ENCODE measurements at places on chromosomes 1 and 21.

DNA sequence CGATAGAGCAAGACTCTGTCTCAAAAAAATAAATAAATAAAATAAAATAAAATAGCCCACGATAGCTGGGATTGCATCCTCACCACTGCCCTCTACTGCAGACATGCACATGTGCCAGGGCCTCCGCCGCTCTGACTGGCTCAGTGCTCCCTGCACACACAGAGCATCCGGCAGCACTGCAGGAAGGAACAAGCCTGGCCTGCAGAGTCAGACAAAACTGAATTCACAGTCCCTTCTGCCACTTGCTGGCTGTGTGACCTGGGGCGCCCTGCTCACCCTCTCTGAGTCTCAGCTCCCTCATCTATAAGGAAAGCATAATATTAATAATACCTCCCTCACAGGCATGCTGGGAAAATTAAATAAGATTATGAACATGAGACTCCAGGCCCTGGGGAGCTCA lies 35.4 kb downstream of the CSMD2 start:
- no peak for DNase-seq

DNA sequence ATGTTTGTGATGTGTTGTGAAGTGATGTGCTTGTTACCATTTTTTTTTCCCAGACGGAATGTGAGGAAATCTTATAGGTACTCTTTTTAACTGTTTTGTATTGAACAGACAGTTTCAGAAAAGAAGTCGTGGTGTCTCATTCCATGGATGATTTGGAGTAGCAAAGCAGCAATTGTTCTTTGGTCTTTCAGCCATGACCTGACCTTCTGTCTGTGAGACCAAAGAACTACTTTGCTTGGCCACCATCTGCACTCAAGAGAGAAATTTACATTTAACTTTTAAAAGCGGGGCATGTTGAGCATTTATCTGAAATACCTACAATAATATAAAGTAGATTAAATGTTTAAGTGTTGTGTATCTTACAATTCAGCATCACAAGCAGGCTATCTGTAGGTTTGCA lies 90.2 kb downstream of the SDCCAG8 start:
- no peak for DNase-seq

DNA sequence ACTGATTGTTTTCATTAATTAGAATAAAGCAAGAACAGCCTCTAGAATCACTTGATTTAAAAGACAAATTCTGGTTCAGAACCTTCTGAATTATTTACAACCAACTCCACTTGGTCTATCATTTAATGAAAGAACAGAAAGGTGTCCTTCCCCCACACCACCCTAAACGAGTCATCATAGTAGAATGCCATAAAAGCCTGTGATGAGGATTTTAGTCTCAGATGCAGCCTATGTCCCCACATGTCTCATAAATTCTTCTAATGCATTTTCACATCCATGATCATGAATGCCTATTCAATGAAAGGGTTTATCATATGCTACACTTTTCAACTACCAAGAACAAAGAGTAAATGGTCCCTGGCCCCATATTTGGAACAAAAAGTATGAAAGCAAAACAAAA lies 508.1 kb downstream of the DPYD start:
- no peak for DNase-seq

DNA sequence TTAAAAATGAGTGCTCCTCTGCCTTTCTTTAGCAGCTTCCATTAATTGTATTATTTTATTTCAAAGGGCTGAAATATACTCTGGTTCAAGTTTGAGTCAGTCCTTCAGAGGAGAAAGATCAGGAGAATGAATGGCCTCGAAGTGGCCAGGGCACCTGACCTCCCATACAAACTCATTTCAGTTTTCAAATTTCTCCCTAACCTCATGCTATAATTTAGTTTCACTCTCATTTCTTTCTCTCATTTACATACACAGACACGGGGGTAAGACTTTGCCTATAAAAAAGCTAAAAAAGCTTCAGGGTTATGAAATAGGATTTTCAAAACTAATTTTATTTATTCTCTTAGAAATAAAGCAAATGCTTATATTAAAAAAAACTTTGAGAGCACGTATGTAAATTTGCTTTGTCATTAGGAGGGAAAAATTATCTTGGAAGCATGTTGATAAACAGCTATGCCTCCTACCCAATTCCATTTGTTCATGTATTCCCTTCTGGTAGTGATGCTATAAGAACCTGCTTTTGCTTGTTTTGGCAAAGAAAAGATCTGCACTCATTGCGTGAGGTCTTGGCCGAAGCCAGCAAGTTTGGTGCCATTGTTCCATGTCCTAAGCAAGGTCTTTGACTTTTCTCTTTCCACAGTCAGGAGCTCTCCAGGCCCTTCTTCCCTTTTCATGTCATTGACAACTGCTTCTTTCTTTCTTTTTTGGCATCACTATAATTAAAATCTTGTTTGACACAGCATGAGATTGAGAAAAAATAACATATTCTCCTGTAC lies 80.4 kb upstream of the LRRC53 start:
- no peak for DNase-seq

DNA sequence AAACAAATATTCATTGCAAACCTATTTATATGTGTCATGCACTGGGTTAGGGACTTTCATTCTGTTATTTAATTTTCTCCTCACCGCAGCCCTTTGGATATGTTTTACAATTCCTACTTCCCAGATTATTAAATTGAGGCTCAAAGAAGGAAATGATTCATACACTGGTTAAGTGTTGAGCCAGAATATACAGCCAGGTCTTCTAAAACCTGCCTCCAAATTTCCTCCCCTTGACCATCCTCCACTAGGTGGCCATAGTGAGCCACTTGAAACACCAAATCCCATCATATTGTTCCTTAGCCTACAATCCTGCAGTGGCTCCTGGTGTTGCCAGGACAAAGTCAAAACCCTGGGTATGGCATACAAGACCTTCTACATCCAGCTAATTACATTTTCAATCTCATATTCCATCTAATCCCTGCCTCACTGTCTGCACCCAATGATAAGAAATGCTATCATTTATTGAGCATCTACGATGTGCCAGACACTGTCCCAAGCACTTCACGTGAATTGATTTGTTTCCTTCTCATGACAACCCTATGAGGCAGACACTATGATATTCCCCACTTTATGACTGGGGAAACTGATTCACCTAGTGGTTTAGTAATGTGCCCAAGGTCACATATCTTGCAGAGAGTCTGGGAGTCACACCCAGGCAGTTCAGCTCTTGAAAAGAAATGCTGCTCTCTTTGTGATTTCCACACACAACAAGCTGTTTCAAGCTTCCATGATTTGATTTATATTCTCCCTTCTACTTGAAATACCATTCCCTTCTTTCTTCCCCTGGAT lies 23.6 kb upstream of the KIRREL1 start:
- DNase-seq: peak; percentile 70

GRCh38 chr1:57615956-57616355 lies 192.1 kb upstream of the DAB1 start:
- DNase-seq: no peak

DNA sequence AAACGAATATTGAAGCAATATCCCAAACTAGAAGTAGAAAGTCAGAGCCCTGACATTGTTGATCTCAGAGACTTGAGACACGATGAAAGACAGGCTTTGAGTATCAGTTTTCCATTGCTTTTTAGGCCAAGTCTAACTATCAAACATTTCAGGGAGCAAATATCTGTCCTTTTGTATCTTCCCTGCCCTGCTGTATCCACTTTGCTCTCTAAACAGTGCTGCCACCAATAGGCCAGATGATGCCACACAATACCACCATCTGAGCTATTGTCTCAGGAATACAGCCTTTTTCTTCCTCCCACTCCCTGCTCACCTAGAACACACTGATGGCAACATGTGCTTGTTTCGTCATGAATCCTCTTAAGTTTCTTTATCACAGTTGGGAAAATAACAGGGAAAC lies 62.6 kb upstream of the SPAG17 start:
- DNase-seq: peak; percentile 40

- no peak for DNase-seq
Observed at GRCh38 chr21:26093122-26093521, 77.4 kb downstream of the APP start.

Measured in HT-29 (cell line).